ENCODE measurements at places on chromosomes 7 and 10.

DNA sequence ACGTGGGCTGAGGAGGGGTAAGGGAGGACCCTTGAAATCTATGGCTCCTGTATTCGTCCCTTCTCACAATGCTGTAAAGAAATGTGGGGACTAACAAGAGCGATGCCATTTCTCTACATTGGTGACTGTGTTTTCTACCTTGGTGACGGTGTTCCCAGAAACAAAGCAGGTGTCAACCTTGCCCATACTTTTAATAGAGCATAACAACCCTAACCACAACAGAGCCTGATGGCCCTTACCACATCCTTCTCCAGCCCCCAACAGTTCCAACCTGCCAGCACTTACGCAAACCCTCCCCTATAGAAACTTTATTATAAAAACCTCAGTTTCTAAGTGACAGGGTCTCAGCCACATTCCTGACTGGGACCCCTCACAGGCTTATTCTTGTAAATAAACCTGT, 28.2 kb upstream of the ADCYAP1R1 start:
- no peak for DNase-seq

DNA sequence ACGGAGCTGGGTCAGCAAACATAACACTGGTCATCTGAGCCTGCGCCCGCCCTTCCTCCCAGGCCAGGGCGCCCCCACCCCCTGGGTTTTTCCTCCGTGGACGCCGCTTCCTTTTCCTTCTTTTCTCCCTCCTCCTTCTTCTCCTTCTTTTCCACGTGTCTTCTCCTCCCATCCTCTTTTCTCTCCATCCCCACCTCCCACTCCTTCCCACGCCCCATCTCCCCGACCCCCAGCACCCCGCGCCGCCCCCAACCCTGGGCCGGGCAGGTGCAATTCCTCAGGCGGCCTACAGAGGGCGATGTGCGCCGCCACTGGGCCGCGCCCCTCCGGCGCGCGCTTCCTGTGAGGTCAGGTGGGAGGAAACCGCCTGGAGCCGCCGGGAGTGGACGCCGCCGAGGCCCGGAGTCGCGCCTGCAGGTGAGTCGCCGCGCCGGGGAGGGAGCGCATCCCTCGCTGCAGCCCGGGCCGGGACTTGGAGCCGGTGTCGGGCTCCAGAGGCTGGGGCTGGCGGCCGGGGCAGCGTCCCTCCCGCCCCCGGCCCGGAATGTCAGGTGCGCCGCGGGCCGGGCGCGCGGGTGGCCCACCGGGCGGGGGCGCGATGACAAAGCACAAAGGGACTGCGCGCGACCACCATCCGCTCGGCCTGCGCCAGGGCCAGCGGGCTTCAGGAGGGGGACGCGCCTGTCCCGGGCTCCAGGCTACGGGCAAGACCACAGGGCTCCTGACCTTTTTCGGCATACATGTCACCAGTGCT, at the start of gene FAM241B:
TSS of gene FAM241B (plus strand) at position 351 of the 754 bp plus-strand sequence. CDS start 1,497 bp downstream, outside the sequence.
- peak; percentile 67 for DNase-seq

GRCh38 chr10:71486484-71487114, 89.9 kb downstream of the CDH23 start:
- DNase-seq: no peak

GRCh38 chr7:48042636-48043035, 7.3 kb downstream of the C7orf57 start:
- DNase-seq: no peak

GRCh38 chr10:74078037-74078436, 72.6 kb downstream of the AP3M1 start:
- no peak for DNase-seq

DNA sequence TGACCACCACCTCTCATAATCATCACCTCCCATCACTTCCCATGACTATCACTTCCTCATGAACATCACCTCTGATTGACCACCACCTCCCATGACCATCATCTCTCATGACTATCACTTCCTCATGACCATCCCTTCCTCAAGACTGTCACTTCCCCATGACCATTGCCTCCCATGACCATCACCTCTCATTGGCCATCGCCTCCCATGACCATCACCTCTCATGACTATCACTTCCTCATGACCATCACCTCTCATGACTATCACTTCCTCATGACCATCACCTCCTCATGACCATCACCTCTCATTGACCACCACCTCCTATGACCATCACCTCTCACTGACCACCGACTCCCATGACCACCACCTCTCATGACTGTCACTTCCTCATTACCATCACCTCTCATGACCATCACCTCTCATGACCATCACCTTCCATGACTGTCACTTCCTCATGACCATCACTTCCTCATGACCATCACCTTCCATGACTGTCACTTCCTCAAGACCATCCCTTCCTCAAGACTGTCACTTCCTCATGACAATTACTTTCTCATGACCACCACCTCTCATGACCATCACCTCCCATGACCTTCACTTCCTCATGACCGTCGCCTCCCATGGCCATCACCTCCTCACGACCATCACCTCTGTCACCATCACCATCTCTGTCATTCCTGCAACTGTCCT, 51.6 kb downstream of the PDGFA start:
- DNase-seq: no peak

DNA sequence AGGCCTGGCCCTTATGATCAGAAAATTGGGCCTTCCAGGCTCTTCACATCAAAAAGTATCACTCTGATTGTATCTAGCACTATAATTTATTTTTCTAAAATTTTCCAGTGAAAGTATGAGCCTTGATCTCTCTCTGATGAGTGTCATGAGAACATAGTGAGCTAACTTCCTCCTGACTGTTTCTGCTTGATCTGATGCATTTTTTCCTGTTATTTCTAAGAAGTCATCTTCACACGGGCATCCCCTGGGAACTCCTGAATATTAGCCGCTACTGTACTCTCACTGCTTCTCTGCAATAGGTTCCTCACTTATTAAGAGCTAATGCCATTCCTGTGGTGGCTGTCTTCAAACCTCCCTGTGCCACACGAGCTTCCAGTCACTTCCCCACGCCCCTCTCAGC, 63.1 kb upstream of the ZPBP start:
- DNase-seq: no peak

- no peak for DNase-seq
These were observed 28.9 kb upstream of the LMTK2 start for GRCh38 chr7:98077762-98078161.

GRCh38 chr7:32868116-32868515, 23.4 kb downstream of the KBTBD2 start:
- DNase-seq: no peak

- no peak for DNase-seq
These were observed 66.8 kb downstream of the CD36 start for GRCh38 chr7:80705130-80705781.

GRCh38 chr10:114024876-114025610, 18.6 kb upstream of the ADRB1 start:
- DNase-seq: no peak
